Jurkat, Clone E6-1 (cell line): ENCODE measurements at places on chromosomes 3 and 15.

- no peak for DNase-seq
Observed at GRCh38 chr15:78064544-78064943, 13.0 kb downstream of the TBC1D2B start.

- no peak for DNase-seq
Observed at GRCh38 chr3:139524841-139525636, 14.5 kb downstream of the RBP1 start.

DNA sequence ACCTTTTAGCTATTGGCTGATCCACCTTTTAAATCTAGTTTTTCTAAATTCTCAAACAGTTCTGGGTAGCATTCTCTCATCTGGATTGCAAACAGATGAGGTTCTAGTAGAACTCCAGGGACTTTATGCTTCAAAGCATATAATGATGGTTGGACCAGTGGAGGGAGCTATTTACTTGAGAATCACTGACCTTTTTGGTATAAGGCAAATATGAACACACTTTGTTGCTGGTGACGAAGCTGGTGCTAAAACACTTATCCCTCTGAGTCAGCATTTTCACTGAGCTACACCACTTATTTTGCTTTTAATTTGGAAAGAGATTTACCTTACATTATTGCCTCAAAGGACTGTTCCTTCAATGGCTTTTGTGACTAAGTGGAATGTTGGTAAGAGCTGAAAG is 58.6 kb upstream of the SLITRK3 start:
- no peak for DNase-seq

GRCh38 chr3:176914764-176915163 is 282.5 kb downstream of the TBL1XR1 start:
- DNase-seq = no peak

GRCh38 chr3:76505202-76505845 is 534.6 kb upstream of the ROBO2 start:
- DNase-seq = no peak

- DNase-seq = no peak
Observed at GRCh38 chr3:194447657-194448056, 39.1 kb downstream of the ATP13A3 start.

DNA sequence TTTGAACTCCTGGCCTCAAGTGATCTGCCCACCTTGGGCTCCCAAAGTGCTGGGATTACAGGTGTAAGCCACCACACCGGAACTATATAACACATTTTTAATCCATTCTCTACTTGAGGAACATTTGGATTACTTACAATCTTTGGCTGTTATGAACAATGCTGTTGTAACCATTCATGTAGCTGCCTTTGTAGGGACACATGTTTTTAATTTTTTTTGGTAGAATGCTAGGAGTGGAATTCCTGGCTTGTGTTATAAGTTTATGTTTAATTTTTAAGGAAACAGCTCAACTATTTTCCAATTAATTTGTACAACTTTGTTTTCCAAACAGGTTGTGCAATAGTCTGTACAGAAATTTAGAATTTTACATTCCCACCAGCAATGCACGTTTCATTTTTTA is 51.7 kb downstream of the GPR149 start:
- no peak for DNase-seq

DNA sequence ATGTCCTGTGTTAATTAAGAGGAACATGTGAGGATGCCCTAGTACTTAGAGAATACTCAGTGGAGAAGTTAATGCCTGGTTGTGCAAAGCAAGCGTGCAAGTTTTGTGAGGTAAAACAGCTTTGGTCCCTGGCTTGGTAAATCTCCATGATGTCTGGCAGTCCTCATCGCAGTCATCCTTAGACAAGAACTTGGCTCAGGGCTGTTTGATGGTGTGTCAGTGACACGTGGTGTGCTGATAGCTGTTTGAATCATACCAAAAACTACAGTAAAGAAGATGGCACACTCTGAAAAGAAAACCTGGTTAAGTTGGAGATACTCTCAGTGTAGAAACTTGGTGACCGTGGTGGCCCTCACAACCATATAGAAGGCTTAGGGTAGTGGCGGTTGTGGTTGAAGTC is 361.7 kb downstream of the FEZF2 start:
- no peak for DNase-seq

DNA sequence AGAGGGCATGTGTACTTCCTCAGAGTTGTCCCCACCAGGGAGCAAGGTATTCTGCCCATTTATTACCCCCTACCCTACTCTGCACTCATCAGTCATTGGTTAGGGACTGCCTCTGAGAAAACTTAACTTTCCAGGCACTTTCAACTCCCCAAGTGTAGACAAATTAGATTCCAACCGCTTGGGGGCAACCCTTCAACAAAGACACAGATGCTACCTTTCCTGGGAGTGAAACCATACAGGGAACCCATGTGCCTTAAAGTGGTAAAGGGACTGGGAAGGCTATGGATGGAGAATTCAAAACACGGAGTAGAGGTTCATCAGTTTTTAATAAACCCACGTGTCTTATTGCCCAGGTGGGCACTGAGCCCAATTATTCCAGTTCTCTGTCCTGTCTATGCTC is 19.4 kb upstream of the UBE2E2 start:
- no peak for DNase-seq

DNA sequence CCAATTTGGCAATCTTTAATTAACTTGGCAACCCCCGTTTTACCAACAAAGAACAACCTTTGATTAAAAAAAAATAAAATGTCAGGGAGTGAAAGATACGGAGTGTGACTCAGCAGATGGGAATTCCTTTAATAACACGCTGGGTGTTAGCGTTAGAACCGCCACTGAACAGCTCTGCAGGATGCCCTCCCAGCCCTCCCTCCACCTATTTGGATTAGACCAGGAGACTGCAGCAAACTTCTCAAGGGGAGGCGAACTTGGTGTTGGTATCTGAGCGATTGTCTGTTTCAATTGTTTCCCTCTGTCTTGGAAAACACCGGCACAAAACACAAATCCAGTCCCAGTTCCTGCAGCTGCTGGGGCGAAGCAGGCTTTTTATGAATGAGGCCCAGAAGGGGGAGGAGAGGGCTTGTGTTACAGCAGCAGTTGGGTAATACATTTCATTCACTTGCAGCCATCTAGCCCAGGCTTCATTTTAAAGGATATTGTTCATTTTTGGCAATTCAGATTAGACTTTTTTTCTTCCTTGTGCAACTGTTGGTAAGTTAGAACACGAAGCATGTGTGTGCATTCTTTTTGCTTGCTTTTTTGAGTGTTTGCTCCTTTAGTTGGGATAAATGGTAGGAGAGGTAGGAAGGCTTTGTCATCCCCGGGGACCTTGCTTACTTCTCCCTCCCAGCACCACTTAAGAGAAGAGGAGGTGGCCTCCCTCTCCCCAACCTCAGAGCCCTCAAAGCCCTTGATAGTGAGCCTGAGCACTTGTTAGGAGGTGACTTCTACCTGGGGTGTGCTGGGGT is 152.3 kb downstream of the IGF1R start:
- DNase-seq = no peak

GRCh38 chr15:72195101-72195511 is 2.5 kb downstream of the GRAMD2A start:
- no peak for DNase-seq

- DNase-seq = no peak
Observed at GRCh38 chr3:177331203-177331835, 134.0 kb upstream of the TBL1XR1 start.

- no peak for DNase-seq
Observed at GRCh38 chr15:98581715-98582114, 66.6 kb upstream of the IGF1R start.

- DNase-seq = no peak
Observed at GRCh38 chr15:48718646-48719045, 73.1 kb upstream of the FBN1 start.

DNA sequence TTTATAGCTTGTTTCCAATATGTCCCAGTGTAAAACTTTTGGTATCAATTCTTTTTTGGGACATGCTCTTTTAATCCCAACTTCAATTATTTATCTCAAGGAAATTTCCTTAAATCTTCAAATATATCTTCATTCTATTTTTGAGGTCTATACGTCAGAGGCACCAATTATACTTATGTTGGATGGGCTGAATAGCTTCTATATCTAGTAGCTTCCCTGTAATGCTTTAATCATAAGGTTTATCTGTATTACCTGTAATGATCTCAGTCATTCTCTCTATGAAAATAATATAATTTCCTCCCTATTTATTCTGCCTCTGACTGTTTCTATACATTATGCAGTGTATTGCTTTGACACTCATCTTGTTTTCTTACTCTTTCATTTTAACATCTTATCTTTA is 29.9 kb upstream of the MCCC1 start:
- DNase-seq = no peak
